GM13976 (cell line): ENCODE measurements at places on chromosomes 6 and 20.
A peak's percentile ranks its signal among the peaks of the same experiment; 100 is the strongest.

DNA sequence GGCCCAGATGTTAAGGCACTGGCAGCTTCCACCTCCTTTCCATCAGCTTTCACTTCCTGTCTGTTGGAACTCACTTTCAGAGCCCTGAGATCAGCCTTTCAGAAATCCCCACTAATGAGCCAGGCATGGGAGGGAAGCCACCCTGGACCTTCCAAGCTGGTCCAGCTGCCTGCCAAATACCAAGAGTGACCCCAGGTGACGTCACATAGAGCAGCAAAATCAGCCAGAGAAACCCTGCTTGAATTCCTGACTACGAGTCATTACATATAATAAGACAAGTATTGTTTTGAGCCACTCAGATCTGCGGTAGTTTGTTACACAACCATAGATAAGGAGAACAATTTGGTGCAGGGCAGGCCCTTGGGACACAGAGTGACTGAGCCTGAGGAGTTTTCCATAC, 556.0 kb upstream of the JAG1 start:
- DNase-seq: no peak

- no peak for DNase-seq
Measured at GRCh38 chr20:39627765-39628164, 665.6 kb downstream of the DHX35 start.

- DNase-seq: no peak
Measured at GRCh38 chr6:154754152-154754551, 20.9 kb downstream of the SCAF8 start.

GRCh38 chr20:61809006-61809770, 256.5 kb downstream of the TAF4 start:
- no peak for DNase-seq

- DNase-seq: no peak
Measured at GRCh38 chr20:55782912-55783253, 222.4 kb downstream of the CBLN4 start.

GRCh38 chr20:58188527-58188926, 39.9 kb downstream of the ANKRD60 start:
- no peak for DNase-seq

GRCh38 chr6:43297644-43298564, at the start of gene SLC22A7:
Gene SLC22A7, plus strand, starts transcription at chr6:43298260. Its CDS starts 99 bp downstream, at chr6:43298359.
- DNase-seq: peak; percentile 35

DNA sequence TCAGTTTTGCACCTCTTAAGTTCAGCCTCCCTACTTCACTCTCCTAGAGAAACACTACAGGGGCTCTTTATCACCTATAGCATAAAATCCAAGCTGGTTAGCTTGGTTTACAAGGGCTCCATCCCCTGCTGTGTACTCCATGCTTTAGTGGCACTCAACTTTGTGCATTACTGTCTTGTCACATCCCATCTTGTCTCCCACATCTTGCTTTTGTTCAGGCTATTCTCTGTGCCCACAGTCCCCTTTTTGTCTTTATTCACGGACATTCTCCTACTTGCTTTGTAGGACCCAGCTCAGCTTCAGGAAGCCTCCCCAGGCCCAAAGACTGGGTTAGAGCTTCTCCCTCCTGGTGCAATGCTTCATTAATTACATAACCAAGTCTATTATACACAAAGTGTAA, 107.9 kb upstream of the SPACA1 start:
- no peak for DNase-seq

DNA sequence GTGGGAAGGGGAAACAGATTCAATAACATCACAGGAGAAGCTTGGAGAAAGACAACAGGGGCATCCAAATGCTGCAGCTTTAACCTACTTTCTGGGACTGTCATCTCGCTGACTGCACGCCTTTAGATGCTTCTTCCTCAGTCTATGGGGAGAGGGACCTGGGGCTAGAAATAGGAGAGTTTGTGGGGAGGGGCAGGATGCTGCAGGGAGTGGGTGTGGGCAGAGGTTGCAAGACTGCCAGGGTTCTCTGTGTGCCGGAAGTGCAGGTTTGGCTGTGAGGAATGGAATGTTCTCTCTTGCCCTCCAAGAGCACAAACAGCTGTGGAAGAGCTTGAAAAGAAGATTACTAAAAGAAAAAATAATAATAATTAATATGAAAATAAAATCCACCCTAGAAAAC, 93.2 kb downstream of the FOXO3 start:
- DNase-seq: no peak

DNA sequence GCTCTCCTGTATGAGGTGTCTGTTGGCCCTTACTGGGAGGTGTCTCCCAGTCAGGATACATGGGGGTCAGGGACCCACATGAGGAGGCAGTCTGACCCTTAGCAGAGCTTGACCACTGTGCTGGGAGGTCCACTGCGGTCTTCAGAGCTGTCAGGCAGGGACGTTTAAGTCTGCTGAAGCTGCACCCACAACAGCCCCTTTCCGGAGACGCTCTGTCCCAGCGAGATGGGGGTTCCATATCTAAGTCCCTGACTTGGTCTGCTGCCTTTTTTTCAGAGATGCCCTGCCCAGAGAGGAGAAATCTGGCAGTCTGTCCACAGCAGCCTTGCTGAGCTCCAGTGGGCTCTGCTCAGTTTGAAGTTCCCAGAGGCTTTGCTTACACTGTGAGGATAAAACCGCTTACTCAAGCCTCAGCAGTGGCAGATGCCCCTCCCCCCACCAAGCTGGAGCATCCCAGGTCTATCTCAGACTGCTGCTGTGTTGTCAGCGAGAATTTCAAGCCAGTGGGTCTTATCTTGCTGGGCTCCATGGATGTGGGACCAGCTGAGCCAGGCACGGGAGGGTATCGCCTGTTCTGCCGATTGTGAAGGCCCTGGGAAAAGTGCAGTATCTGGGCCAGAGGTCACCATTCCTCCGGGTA, 36.3 kb upstream of the IBTK start:
- DNase-seq: no peak

- DNase-seq: no peak
Measured at GRCh38 chr6:144177726-144178125, 27.4 kb downstream of the STX11 start.

DNA sequence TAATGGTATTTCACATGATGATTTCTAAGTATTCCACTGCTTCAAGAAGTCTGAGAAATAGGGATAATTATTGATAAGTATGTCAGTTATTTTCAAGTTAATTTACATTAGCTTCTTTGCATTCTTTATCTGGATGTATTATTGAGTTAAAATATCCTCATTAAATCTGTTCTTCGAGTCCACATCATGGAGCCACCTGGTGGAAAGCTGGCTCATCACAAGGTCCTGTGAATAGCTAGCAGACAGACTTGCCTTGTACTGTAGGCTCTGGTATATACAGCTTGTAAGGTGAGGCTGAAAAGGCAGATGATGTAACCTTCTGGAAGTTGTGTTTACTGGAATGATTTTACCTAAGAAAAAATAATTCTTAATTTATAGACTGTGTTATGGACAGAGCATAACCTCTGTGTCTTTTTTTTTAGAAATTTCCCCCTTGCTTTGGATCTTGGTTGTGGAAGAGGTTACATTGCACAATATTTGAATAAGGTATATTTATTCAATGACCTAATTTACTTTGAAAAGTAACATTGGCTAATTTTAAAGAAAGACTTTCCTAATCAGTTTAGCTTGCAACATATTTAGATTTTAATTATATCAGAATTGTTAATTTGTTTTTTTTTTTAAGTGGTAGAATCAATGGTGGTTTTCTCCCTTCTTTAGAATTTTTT, 3.5 kb downstream of the NDUFAF5 start:
- peak; percentile 52 for DNase-seq

- DNase-seq: no peak
Measured at GRCh38 chr6:136860043-136860442, 37.7 kb downstream of the PEX7 start.

- no peak for DNase-seq
Measured at GRCh38 chr20:54622333-54623295, 147.2 kb downstream of the DOK5 start.

GRCh38 chr6:105212587-105212986, 32.8 kb upstream of the POPDC3 start:
- DNase-seq: peak; percentile 10

GRCh38 chr6:119669221-119669620, 319.7 kb upstream of the MAN1A1 start:
- no peak for DNase-seq
